ENCODE measurements at places on chromosomes 1 and 21.

GRCh38 chr1:11061652-11062365 lies 2.0 kb upstream of the SRM start:
- H3K4me3 ChIP-seq: no peak overlapping the region
- peaks cover 30% of the 10 kb centered on the region for H3K4me1 ChIP-seq
- DNase-seq: no peak

- peaks cover 18% of the 10 kb centered on the region for H3K36me3 ChIP-seq
- peak overlapping the region; percentile 90 for H3K4me3 ChIP-seq
- no peak for DNase-seq
- H3K27me3 ChIP-seq: no peaks in the 10 kb centered on the region
- H3K27ac ChIP-seq: no peak overlapping the region
Observed at GRCh38 chr1:44212355-44213221, 683 bp upstream of the DMAP1 start.

DNA sequence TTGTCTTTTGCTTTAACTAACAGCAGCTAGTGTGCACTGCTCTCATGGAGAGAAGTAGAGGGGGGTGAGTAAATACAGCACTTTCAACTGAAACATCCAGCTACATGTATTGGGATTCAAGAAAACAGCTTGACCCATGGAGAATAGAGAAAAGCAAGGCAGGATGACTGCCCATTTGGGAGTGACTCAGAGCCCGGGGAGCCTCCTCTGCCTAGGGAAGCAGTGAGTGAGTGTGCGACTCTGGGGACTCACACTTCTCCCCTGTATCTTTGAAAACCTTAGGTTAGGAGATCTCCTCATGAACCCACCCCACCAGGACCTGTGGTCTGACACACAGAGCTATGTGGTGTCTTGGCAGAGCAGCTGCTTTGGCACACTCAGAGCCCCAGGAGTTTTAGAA lies 82.0 kb upstream of the PTGFR start:
- no peaks in the 10 kb centered on the region for H3K4me1 ChIP-seq
- no peak overlapping the region for H3K4me3 ChIP-seq
- no peak for DNase-seq
- H3K36me3 ChIP-seq: no peaks in the 10 kb centered on the region

DNA sequence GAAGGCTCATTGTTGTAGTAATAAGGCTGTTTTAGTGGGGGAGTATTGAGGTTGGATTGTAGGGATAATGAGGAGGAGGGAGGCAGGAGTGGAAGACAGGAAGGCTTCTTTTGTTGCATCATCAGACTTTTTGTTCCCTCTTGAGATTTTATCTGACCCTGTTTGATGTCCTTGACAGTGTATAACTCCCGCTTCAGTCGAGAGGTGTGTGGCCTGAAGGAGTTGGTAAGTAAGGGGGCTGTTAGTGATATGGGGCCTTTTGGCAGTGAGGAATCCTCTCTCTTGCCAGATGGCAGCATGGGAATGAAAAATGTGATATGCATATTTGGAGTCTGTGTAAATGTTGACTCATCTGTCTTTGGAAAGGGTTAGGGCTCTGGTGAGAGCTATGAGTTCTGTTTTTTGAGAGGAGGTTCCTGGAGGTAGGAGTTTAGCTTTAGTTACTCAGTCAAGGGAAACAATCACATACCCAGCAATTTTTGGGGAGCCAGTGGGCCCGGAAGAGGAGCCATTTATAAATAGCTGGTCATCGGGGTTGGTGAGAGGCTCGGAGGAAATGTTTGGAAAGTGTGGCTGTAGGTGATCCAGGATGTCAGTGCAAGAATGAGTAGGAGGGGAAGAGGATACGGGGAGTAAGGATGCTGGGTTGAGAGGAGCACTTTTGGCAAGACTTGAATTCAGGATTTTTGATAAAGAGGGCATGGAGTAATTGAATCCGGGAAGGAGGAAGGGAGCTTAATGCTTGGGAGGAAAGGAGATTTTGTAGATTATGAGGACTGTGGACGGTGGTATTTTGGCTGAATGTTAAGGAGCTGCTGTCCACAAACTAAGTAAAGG lies 136.7 kb upstream of the ETV3 start:
- H3K4me1 ChIP-seq: peaks cover 25% of the 10 kb centered on the region
- H3K27ac ChIP-seq: no peak overlapping the region
- H3K27me3 ChIP-seq: peaks cover 16% of the 10 kb centered on the region
- no peak for DNase-seq

GRCh38 chr1:172390301-172390682 lies 30.2 kb upstream of the C1orf105 start:
- no peak overlapping the region for H3K4me3 ChIP-seq
- no peaks in the 10 kb centered on the region for H3K27me3 ChIP-seq
- H3K27ac ChIP-seq: no peak overlapping the region
- H3K4me1 ChIP-seq: peaks cover 35% of the 10 kb centered on the region

GRCh38 chr1:86552376-86552775 lies 5.5 kb downstream of the CLCA4 start:
- H3K27ac ChIP-seq: no peak overlapping the region
- no peak overlapping the region for H3K4me3 ChIP-seq
- H3K27me3 ChIP-seq: no peaks in the 10 kb centered on the region
- DNase-seq: no peak
- no peaks in the 10 kb centered on the region for H3K4me1 ChIP-seq

DNA sequence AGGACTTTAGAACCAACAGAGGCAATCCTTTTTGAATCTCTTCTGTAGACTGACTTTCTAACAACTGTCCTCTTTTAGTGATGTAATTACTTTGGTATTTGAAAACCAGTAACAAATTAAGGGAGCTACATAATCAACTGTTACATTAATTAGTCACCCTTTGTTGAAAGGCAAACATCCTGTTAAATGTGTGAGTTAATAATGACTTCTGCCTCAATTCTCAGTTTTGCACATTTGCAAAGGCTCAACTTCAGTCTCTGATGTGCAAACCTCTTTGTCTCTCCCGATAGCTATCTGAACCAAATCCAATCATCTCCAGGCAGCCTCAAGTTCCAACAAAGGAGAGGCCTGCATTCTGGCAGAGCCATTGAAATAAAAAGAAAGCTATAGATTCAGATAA lies 135.4 kb upstream of the C8B start:
- H3K27me3 ChIP-seq: no peaks in the 10 kb centered on the region
- no peak for DNase-seq
- H3K27ac ChIP-seq: no peak overlapping the region
- H3K4me1 ChIP-seq: no peaks in the 10 kb centered on the region
- no peak overlapping the region for H3K4me3 ChIP-seq

DNA sequence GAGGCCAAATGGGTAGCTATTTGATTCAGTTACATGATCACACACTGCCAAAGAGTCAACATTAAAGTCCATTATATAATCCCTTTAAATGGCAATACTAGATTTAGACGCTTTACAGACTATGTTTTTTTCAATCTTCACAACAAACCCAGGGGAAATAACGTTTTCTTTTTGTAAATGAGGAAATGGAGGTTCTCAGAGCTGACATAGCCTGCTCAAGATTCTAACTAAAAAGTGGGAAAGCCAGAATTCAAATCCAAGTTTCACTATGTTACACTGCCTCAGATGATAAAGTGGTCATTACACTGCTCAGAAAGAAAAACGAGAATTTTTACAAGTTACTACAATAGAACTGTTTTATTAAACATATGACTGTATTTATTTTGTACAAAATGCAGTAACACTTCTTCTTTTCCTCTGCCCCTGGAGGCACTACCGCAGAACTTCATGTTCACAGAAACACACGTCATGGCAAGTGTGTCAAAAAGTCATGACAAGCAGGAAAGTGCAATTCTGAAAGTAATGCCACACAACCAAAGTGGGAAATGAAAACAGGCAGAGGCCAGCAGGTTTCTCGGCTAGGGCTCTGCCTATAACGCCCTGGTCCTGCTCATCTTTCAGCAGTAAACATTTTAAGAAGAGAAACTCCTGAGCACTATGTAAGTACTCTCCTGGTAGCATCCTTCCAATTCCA lies 19.0 kb downstream of the THEMIS2 start:
- no peak overlapping the region for H3K4me3 ChIP-seq
- no peaks in the 10 kb centered on the region for H3K27me3 ChIP-seq
- peaks cover 49% of the 10 kb centered on the region for H3K36me3 ChIP-seq
- no peaks in the 10 kb centered on the region for H3K4me1 ChIP-seq
- no peak for DNase-seq
- H3K27ac ChIP-seq: no peak overlapping the region

DNA sequence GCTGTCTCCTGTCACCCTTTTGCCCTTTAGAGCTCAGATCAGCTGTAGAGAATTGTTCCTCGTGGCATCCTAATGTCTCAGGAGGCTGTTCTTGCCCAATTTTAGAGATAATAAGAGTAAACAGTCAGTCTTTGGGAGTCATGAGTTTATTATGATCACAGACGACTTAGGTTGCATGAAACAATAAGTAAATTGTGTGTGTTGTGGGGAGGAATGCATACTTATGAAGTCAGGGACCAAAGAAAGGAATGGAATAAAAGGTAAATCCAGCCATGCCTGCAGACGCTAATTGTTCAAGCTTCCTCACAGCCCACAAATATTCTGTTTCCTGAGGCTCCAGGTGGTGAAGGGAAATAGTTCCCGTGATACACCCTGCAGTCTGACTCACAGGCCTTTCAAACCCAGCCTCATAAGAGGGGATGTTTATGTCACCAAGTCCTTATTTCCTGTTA lies 897 bp downstream of the EPHX4 start:
- peak; percentile 10 for DNase-seq
- no peak overlapping the region for H3K27ac ChIP-seq

- H3K4me1 ChIP-seq: no peaks in the 10 kb centered on the region
- H3K27ac ChIP-seq: no peak overlapping the region
- DNase-seq: no peak
- H3K27me3 ChIP-seq: no peaks in the 10 kb centered on the region
Observed at GRCh38 chr1:83520797-83521196, 478.1 kb downstream of the TTLL7 start.

- no peak overlapping the region for H3K4me3 ChIP-seq
- DNase-seq: no peak
- no peak overlapping the region for H3K27ac ChIP-seq
- H3K36me3 ChIP-seq: no peaks in the 10 kb centered on the region
- H3K4me1 ChIP-seq: no peaks in the 10 kb centered on the region
- peaks cover 22% of the 10 kb centered on the region for H3K27me3 ChIP-seq
Observed at GRCh38 chr1:3505161-3505560, 50.7 kb downstream of the ARHGEF16 start.

DNA sequence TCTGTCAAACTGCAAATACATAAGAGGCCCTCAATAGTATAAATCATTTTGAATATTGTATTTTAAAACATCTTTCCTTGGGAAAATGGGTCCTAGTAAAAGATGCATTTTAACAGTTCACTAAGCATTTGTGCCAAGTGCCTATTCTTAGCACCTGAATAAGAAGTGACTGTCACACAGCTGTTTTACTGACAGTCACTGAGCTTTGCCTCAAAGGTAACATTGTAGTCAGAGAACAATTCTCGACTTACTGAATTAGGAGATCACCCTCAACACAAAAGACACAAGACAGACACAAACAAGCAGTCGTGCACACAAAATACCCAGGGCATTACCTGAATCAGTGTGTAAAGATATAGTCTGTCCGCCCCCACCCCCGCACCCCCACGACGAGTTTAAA lies 408 bp downstream of the ESRRG start:
- H3K36me3 ChIP-seq: no peaks in the 10 kb centered on the region
- H3K27ac ChIP-seq: no peak overlapping the region
- no peaks in the 10 kb centered on the region for H3K4me1 ChIP-seq
- DNase-seq: no peak
- peaks cover 3% of the 10 kb centered on the region for H3K27me3 ChIP-seq
- no peak overlapping the region for H3K4me3 ChIP-seq

DNA sequence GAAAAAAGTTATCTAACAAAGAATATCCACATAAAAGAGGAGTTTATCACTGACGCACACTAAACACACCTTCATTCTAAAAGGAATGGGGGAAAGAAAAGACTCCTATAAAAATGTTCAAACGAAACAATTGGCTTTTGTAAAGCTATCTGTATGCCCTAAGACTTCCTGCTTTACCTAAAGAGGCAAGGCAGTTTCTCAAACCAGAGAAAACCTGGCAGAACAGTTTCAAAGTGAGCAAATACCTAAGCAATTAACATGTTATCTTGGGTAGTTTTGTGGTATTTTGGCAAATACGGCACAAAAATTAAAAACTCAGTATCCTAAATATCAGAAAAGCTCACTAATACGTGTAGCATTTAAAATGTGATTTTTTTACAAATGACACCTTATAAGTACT lies 1.9 kb downstream of the PUM1 start:
- peaks cover 13% of the 10 kb centered on the region for H3K36me3 ChIP-seq
- no peaks in the 10 kb centered on the region for H3K27me3 ChIP-seq
- H3K27ac ChIP-seq: peak overlapping the region; percentile 100
- peak; percentile 37 for DNase-seq
- H3K4me3 ChIP-seq: peak overlapping the region; percentile 95

GRCh38 chr1:8512504-8512903 lies 194.6 kb downstream of the SLC45A1 start:
- H3K27ac ChIP-seq: no peak overlapping the region
- H3K27me3 ChIP-seq: no peaks in the 10 kb centered on the region
- DNase-seq: no peak
- no peaks in the 10 kb centered on the region for H3K4me1 ChIP-seq
- H3K36me3 ChIP-seq: peaks cover 11% of the 10 kb centered on the region
- H3K4me3 ChIP-seq: no peak overlapping the region

Data from HepG2 (cell line).